ENCODE measurements at places on chromosomes 13 and 19.

DNA sequence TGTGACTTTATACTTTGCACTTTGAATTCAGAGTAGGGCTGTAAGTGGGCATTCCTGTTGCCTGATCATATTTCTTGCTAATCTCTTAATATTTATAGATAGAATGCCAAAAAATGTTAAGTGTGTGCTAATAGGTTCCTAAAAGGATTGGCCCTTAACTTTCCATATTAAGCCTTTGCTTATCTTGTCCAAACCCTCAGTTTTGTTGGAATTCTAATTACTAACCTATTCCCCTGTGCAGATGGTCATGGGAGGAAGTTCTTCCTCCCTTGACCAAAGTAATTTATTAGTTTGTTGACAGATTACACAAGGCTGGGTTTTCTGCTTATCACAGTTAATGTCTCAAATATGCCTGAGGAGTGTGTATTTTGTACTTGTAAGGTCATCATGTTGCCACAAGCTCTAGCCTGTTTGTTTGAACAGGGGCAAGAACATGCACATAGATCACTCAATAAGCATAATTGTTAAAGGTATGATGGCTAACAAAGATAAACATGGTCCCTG is 541.1 kb upstream of the SPRY2 start:
- DNase-seq, result peak; percentile 22

GRCh38 chr13:26961890-26962615 is 201.5 kb upstream of the GPR12 start:
- peak; percentile 59 for DNase-seq

DNA sequence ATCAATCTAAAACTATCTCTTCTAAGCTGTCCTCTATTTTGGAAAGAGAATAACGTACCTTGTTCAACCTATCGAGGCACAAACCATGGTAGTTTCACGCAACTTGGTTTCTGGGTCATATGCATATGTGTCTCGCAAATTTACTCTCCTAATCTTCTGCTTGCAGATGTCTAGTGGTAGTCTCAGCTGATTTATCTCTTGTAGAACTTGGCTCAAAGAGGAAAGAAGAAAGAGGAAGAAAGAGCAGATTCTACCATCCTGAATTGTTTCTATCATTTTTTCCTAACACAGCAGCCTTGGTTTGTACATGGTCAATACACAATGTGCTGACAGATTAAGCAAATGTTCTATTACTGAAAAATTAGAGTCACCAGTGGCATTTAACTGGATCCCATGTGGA is 282.3 kb downstream of the SPRY2 start:
- no peak for DNase-seq

DNA sequence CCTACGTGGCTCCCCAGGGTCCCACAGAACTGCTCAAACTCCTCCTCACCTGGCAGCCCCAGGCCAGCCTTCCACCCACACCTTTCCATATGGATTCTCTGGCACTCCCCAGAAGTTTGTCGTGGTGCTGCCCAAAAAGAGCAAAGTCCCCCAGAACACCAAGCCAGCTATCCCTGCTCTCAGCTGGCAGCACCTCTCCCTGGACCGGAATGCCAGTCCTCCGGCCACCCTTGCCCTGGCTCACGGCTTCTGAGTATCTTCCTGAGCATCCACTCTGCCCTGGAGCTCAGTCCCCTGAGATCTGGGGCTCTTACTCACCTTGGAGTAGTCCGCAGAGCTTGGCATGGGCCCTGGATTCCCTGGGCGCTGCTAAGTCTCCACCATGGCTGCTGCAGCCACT is 166.5 kb upstream of the ZNF507 start:
- DNase-seq, result no peak

DNA sequence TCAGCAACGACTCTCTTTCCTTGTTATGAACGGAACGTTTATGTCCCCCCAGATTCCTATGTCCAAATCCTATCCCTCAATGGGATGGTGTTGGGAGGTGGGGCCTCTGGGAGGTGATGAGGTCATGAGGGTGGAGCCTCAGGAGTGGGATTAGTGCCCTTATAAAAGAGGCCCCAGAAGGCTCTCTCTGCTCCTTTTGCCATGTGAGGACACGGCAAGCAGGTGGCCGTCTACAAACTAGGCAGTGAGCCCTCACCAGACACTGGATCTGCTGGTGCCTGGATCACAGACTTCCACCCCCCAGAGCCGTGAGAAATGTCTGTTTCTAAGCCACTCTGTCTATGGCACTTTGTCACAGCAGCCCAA is 53.2 kb downstream of the EPS15L1 start:
- no peak for DNase-seq

All from HuH-7.5 (cell line).